ENCODE measurements at places on chromosomes 13 and 19.
A peak's percentile ranks its signal among the peaks of the same experiment; 100 is the strongest.

DNA sequence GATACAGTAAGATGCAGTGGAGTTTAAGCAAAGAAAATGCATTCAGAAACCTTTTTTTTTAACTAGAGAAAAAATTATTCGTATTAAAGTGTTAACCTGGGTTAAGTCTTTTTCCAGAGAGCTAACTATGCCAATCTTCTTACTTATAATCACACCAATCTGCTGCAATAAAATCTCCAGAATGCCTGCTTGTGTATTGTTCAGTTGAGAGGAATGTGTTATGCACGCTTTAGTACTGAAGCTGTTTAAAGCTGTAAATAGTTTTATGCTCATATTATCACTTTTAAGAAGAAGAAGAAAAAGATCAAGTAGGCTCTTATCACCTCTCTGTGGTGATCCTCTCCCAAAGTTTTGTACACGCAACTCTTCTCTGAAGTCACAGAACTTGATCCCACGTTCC lies 528.7 kb downstream of the RFC3 start:
- no peak for DNase-seq

DNA sequence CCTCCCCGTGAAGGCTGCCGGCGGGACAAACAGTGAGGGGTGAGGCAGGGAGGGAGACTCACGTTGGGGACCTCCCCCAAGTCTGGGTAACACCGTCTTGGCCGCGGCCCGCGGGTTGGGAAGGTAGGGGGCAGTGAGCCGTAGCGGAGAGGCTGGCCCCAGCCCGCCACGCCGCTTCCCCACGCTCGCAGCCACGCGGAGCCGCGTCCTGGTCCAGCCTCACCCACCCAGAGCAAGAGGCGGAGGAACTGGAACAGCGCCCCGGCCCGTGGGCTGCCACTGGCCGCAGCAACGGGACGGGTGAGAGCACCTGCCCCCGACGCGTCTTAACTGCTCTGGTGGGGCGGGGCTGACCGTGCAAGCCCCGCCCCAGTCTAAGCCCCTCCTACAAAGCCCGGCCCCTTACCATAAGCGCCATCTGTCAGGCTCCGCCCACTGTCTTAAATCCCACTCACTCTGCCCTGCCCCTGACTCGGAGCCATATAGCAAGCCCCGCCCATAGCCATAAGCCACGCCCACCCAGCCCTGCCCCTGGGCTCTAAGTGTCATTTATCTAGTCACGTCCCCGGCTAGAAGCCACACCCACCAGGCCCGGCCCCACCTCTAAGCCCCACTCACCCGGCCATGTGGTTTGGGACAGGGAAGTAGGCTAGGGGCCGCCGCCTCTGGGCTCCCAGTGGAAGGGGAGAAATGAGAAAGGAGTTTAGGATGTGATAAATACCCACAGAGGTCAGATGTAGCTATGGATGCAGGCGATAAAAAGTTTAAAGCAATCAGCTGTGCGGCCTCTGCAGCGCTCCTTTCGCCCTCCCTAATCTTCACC lies 2.1 kb upstream of the CCL25 start:
- DNase-seq = peak; percentile 25

GRCh38 chr19:53015730-53016129 lies 2.0 kb downstream of the ERVV-1 start:
- DNase-seq = no peak

DNA sequence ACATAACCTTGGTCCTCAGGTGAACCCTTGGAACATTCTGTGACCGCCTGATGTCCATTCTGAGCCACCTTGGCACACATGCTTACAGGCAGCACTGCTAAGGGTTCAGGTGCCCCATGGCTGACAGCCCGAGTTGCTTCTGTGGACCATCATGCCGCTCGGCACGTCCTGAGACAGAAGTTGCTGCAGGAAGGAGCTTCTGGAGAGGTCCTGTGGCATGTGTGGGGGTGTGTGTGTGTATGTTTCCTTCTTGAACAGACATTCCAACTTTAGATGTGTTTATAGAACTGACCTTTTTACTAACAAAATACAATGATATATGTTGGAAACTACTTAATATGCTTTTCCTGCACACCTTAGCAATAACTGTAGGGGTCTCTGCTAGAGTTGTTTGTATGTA lies 4.8 kb upstream of the C1QTNF9 start:
- DNase-seq = no peak

GRCh38 chr13:48156466-48156865 lies 61.6 kb upstream of the MED4 start:
- no peak for DNase-seq

DNA sequence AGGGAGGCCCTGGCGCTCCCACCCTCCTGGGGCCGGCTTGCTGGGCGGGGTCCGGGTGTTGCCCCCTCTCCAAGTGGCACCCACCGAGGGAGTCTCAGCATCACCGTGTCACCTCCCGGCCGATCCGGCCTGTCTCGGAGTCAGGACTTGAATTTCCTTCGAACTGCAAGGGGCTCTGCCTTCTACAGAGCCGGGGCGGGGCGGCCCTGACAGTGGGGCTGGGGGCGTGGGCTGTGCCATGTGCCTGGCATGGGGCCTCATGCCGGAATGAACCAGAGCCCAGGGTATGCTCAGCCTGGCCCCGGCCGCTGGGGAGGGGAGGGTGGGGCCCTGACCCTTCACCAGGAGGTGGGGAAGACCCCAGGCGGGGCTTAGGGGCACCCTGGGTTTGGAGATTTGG lies 47.0 kb upstream of the TCF3 start:
- DNase-seq = no peak

Measured in skeletal muscle cell (primary cell).